ENCODE measurements at places on chromosomes 16 and 17.

DNA sequence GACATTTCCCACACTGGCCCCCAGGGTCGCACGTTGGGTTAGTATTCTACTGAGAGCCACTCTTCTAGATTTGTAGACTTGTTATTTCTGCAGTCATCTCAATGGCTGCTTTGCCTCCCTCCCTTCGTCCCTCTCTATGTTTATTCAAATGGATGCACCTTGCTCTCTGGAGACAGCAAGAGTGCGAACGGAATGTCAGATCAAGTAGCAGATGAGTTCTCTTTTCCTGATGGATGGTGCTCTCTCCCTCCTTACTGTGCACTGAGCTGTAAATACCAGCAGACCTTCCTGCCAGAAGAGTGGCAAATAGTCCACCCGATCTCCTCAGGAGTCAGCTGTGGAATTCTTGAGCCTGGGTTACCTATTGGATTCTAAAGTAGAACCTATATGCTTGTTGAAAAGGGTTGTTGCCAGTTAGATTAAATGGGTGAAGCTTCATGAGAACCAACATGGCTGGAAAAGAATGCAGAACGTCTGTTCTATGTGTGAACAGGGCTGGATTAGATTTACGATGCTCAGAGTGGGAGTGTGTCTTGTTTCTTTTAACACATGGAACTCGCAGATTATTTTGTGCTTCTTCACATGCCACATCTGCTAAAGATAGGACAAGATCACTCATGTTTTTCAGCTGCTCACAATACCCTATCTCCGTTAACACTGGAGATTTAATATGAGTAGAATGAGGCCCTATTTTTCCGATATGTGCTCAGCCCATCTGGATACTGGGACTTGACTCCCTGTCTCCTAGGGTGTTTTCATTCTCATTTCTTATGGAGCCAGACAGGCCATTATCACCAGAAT is 6.1 kb downstream of the GNAO1 start:
- DNase-seq, result no peak

- no peak for DNase-seq
These were observed 390 bp downstream of the MNT start for GRCh38 chr17:2400474-2400866.

- DNase-seq, result no peak
These were observed 312.2 kb upstream of the MAF start for GRCh38 chr16:79912592-79913310.

GRCh38 chr16:78045865-78046581 is 23.7 kb downstream of the CLEC3A start:
- no peak for DNase-seq

DNA sequence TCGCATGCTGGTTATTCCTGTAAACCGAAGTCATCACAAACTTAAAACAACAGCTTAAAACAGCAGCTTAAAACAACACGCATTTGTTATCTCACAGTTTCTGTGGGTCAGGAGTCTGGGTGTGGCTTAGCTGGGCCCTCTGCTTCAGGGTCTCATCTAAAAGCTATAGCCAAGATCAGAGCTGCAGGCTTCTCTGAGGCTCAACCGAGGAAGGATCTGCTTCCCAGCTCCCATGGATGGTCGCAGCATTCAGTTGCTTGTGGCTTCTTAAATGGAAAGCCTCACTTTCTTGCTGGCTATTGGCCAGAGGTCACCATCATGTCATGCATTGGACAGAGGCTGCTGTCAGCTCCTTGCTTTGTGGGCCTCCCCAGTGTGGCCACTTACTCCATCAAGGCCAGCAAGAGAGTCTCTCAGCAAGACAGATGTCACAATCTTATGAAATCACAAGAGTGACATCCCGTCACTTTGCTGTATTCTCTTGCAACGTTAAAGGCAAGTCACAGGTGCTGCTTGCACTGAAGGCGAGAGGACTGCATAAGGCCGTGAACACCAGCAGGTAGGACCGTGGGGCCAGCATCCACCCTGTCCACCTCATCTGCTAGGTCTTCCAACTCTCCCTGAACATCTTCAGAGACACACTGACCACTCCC is 117.9 kb upstream of the TNRC6C start:
- DNase-seq, result no peak

DNA sequence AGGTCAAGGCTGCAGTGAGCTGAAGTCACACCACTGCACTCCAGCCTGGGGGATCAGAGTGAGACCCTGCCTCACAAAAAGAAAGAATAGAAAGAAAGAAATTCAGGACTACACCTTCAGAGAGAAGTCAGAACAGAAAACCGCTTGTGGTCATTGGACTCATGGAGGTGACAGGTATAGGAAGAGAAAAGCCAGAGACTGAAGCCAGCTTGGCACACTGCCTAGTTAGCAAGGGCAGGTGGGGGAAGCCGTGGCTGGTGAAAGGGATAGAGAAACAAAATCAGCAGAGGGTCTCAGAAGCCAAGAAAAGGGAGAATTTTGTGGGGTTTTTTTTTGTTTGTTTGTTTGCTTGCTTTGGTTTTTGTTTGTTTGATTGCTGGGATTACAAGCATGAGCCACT is 32.9 kb upstream of the SKAP1 start:
- no peak for DNase-seq

Data from epithelial cell of prostate (primary cell).